Activated T-helper 1 cell treated with anti-CD3 and anti-CD28 coated beads, Interleukin-2, amount 50 U/mL, for 16 hours (primary cell): ENCODE measurements at places on chromosomes 6 and 20.

GRCh38 chr6:33963136-33963750 lies 159.4 kb upstream of the MLN start:
- DNase-seq, result no peak

DNA sequence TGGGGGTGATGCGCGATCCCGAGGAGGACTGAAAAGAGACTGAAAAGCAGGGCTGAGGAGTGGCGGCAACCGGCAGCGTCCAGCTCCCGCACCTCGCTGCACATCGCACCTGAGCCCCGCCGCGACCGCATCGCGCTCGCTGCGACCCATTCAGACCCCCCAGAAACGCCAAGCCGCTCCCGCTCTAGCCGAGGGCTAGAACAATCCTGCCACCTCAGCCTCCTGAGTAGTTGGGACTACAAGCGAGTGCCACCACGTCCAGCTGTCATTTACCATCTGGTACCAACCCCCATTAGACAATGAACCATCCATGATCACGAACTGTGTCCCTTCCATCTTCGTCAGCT lies 33.2 kb downstream of the HLA-A start:
- DNase-seq, result no peak

- DNase-seq, result no peak
Observed at GRCh38 chr6:157226026-157226625, 97.2 kb downstream of the TMEM242 start.

- DNase-seq, result no peak
Observed at GRCh38 chr6:1715336-1715735, 105.6 kb downstream of the FOXC1 start.

DNA sequence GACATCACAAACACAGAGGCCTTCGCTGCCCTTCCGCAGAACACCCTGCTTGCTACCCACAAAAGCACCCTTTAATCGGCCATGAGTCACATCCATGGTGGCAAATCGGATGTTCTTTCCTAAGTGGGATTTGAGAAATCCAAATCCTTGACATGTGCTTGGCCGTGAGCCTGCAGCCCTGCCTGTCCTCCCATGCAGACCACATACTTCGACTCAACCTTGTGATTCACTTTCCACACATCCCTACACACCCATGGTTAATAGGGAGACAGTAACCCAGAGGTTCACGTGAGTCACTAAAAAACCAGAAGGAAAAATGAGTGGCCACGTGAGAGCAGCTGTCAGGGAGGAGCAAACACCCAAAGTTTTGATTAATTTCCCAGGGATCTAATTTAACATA lies 19.4 kb downstream of the RAMACL start:
- no peak for DNase-seq

GRCh38 chr6:42366999-42367352 lies 84.8 kb downstream of the TRERF1 start:
- no peak for DNase-seq

DNA sequence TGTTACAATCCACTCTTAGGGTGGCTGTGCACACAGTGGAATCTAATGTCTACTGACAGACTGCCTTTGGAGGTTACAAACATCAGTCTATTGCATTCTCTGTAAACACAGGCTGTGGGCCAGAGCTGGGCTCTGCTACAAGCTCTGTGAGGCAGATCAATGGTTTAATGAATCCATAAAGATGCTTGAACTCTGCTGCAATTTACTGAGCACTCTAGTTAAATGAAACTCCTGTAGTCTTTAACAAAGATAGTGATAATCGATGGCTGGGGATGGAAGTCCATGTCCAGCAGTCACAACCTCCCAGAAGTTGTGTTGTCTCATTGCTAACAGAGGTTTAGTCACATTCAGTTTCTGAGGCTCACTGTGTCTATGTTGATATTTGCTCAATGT lies 50.5 kb downstream of the SOBP start:
- DNase-seq, result no peak

- DNase-seq, result no peak
Observed at GRCh38 chr6:72810571-72811280, 188.9 kb downstream of the KCNQ5 start.

DNA sequence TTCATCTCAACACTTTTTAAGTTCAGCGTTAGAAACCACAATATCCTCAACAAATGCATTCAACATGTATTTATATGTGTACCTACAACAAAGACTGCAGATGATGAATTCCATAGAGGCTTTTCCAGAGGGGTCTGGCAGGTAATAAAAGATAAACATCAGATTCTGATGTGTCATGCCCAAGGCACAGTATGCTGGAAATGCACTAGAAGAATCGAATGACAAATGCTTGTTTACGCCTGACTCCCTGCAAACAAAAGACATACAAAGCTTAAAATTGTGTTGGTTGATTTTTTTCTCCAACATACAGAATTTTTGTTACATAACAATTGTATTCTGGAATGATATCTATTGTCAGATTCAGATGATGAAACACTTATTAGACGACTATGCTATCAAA lies at the start of gene LGSN:
TSS of gene LGSN (minus strand) at position 45 of the 400 bp plus-strand sequence. CDS start at position 5, 40 bp downstream.
- DNase-seq, result no peak

DNA sequence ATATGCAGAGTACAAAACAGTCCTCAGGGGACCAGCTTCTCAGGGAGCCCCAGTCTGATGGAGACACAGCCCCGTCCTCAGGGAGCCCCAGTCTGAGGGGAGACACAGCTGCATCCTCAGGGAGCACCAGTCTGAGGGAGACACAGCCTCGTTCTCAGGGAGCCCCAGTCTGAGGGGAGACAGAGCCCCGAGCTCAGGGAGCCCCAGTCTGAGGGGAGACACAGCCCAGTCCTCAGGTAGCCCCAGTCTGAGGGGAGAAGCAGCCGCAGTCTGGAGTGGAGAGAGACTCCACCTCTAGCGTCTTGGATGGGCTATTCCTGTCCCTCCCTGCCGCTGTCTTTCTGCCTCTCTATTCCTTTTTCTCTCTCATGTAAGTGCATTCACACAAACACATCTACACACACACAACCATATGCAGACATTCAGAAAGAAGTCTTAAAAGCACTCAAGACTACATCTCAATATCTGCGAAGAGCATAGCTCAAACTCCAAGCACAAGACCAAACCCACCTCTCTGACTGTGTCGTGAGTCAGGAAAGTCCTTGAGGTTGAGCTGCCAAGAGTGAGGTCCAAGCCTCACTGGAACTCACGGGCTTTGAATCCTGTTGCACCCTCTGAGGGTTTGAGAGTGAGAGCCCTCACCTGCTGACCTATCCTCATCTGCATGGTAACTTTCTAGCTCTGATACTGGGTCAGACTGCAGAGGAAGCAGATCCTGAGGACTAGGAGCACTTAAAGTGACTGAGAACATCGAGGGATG lies 53.1 kb upstream of the SAYSD1 start:
- no peak for DNase-seq

DNA sequence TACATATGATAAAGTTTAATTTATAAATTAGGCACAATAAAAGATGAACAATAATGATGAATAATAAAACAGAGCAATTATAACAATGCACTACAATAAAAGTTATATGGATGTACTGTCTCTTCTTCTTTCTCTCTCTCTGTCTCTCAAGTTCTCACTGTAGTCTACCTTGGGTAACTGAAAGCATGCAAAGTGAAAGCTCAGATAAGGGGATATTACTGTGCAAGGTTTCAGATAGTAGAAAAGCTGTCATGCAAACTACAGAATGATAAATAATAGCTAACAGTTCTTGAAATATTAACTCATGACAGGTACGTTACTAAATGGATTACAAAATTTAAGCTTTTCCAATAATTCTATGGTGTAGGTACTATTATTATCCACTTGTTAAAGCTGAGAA lies 311.9 kb upstream of the PRDM1 start:
- DNase-seq, result no peak

- DNase-seq, result no peak
Observed at GRCh38 chr6:148869585-148869984, 122.8 kb downstream of the UST start.

DNA sequence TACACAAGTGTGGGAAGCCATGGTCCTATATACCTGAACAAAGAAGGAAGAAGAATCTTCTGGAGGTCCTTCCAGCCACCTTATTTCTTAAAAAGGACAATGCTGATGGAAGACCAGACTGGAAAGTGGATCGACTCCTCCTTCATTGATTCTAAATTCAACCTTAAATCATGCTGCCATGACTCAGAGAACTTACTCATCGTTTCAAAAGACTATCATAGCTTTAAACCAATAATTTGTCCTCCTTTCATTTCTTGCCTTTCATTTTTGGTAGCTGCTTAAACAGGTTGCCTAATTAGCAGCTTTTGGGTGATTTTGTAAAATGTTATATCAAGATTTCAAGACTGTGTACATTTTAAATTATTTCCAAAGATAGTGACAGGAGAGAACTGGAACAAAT lies 60.8 kb downstream of the RTN4IP1 start:
- no peak for DNase-seq

GRCh38 chr6:154230393-154230792 lies 126.2 kb downstream of the IPCEF1 start:
- no peak for DNase-seq

DNA sequence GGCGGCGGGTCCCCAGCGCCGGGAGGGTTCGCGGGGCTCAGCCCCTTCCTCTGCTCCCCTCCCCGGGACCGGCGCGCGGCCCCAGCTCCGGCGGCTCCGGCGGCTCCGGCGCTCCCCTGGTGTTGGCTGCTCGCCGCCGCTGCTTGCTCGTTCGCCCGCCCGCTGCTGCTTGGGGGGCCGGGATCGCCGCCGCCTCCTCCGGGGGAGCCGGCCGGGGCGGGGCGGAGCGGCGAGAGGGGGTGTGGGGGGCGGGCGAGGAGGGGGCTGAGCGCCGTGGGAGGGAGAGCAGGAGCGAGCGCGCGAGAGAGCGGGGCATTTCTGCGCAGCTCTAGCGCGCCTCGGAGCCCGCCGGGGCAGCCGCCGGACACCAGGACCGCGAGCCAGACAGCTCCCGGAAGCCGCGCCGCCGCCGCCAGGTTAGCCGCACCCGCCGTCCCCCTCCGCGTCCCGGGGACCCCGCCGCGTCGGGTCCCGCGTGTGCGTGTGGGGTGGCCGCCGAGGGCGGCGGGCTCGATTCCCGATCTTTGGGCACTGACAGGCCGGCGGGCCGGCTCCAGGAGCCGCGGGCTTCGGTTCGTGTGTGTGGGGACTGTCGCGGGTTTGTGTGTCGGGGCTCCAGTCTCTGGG lies 62.0 kb upstream of the EPB41L1 start:
- no peak for DNase-seq

GRCh38 chr20:61057443-61058121 lies 194.5 kb upstream of the CDH4 start:
- DNase-seq, result no peak

GRCh38 chr6:150254770-150255169 lies 111.9 kb downstream of the PPP1R14C start:
- DNase-seq, result no peak

GRCh38 chr6:122861594-122861993 lies 72.5 kb downstream of the SMPDL3A start:
- DNase-seq, result no peak
